Left ventricle myocardium superior (tissue), 1 donor: ENCODE measurements at places on chromosomes 4 and X. TPM values are rescaled to one million over a fixed set of nuclear protein-coding genes. Genes with fewer than 3 reads are reported as not detected.
A peak's percentile ranks its signal among the peaks of the same experiment; 100 is the strongest.

DNA sequence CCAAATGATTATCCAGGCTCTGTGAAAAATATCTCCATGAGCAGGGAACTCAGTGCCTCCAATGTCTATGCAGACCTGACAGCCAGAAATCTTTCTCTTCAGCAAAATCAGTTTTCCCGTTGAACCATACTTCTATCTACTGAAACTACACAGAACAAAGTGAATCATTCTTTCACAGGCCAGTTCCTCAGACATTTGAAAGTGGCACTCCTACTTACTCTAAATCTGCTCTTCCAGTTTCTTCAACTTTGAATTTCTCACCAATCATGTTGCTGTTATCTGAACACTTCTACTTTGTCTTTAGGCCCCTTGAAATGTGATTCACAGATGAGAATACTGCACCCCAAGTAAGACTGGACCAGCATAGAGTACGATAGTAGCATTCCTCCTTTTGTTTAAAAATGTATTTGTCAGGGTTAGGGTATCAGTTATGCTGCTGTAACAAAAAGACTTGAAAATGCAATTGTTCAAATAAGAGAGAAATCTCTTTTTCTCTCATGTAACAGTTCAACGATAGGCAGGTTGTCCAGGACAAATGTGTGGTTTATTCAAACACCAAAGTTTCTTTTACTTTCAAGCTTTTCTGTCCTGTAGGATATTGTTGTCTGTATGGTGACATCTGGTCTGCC lies 210.6 kb upstream of the KLF3 start:
- DNase-seq = no peak

DNA sequence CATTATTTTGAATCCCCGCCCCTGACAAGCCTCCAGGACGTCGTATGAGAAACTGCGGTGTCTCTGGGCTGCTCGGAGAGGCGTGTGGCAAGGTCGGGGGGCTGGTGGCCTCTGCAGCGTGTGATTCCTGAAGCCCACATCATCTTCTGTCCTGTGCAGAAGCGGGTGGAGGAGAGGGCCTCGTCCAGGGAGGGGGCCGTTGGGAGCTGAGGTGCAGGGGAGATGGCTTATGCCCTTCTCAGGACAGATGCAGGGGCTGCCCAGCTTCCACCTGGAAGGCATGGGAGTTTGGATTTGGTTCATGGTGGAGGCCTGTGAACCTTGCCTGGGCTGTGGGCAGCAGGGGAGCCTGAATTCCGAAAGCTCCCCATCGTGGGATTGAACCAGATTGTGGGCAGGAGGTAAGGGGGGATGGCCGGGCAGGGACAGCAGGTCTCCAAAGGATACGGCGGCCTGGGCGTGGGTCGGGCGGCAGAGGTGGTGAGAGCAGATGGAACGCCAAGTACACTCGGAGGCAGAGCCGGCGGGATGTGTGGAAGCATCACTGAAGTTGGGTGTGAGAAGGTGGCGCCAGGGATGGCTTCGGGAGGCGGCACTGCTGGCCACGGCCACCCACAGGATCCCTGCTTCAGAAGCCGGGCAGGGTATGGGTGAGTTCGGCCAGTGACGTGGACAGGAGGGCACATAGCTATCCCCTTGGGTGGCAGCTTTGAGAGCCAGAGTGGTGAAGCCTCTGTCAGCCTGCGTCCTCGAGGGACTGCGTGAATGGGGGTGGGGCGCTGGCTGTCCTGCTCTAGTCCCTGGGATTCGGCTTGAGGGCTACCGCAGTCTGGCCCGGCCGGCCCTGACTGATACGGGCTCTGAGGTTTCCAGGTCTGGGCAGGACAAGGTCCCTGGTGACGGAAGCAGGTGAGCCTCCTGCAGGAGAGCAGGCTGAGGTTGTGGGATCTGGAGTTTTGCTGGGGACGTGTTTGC lies 76.3 kb upstream of the ADRA2C start:
- DNase-seq = peak; percentile 15

DNA sequence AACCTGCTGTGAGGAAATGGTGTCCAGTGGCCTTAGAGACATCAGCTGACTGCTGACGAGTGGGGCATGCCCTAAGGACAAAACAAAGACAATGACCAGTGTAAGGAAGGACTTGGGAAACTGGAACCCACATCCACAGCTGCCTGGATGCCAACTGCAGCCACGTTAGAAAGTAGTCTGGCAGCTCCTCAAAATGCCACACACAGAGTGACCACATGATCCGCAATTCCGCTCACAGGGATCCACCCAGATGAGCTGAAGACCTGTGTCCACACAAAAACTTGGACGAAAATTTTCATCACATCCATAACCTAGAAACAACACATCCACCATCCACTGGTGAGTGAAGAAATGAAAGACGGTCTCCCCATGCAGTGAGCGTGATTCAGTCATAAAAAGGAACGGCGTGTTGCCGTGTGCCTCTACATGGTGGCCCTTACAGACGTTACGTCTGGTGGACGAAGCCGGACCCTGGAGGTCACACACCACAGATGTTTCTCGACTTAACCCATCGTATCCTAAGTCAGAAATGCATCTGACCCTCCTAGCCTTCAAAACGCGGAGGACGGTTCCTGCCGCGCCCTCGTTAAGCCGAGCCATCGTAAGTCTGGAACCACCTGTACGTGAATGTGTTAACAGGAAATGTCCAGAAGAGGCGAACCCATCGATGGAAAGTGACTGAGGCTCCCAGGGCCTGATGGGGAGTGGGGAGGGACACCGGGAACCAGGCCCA lies 40.6 kb upstream of the MXD4 start:
- DNase-seq = no peak

DNA sequence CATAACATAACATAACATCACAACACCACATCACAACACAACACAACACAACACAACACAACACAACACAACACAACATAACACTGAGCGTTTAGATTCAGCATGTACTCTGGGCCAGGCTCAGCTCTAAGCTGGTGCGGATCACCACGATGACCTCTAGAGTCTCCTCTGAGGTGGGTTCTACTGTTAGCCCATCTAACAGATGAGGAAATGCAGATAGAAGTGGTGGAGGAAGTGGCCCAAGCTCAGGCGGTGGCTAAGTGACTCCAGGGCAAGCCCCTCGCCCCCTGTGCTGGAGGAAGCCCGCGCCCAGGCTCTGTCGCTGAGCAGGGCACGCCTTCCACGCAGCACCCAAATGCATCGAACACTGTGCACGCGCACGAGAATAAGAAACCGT lies 45.3 kb upstream of the CDKN2AIP start:
- DNase-seq = no peak

DNA sequence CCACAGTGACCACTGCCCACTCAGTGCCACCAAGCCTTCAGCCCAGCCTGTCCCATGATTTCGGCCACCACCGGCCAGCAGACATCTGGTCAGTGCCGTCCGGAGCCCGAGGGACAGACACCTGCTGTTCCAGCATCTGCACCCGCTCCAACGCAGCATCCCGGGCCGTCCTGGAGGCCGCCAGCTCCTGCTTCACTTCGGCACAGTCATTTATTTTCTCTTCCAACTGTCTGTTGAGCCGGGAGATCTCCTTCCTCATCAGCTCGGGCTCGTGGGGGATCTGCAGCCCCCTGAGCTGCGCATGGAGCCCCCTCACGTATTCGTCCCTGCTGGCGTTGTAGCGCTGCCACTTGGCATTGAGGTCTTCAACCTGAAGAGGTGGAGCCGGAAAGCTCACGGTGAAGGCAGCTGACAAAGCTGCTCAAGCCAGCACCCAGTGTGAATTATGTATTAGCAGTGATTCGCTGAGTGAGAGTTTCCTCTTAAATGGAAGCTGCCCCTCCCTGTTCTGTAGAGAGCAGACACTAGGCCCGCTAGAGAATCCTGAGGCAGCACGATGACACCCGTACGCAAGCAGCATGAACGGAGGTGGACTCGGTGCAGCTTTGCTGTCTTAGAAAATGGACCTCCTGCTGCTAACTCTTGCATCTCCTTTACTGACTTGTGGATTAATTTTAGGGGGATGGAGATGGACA lies 11.4 kb downstream of the TNIP2 start:
- no peak for DNase-seq

Gene N4BP2
- total RNA-seq = 4.4 TPM

Gene RHOXF1
- total RNA-seq = not detected

Gene PYURF
- 55.0 TPM for total RNA-seq
